ENCODE measurements at places on chromosomes 2 and 18.

DNA sequence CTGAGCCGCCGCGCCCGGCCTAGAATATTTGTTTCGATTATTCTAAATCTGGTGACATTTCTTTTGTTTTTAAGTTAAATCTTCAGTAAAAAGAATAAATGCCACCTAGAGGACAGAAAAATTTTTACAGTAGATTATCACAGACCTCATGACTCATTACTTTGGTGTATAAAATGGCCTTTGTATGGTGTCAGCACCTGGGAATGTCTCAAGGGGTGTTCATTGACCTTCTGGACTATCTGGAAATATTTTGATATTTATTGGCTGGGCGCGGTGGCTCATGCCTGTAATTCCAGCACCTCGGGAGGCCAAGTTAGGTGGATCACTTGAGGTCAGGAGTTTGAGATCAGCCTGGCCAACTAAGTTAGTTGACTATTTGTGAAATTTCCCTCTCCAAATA lies 30.3 kb upstream of the SLC30A6 start:
- no peak for DNase-seq

GRCh38 chr18:41809652-41810051 lies 145.4 kb upstream of the PIK3C3 start:
- DNase-seq, result no peak

DNA sequence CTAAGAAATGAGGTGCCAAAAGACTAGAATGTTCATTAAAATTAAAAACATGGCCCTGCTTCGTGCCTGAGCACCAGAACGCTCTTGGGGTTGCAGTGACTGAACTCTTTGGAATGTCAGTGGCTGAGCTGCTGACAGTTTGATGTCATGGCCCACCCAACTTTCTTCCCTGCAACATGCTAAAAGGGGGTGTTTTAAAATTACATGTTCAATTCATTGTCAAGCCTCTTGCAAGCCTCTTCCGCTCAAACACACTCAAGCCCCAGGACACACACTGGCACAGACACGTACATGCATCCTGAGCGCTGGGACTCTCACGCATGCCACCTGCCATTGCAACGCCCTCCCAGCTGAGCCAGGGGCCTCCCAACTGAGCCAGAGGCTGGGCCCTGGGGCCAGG lies 12.6 kb downstream of the RUFY4 start:
- DNase-seq, result peak; percentile 25

- no peak for DNase-seq
Measured at GRCh38 chr18:64994370-64994769, 756.4 kb upstream of the CDH7 start.

DNA sequence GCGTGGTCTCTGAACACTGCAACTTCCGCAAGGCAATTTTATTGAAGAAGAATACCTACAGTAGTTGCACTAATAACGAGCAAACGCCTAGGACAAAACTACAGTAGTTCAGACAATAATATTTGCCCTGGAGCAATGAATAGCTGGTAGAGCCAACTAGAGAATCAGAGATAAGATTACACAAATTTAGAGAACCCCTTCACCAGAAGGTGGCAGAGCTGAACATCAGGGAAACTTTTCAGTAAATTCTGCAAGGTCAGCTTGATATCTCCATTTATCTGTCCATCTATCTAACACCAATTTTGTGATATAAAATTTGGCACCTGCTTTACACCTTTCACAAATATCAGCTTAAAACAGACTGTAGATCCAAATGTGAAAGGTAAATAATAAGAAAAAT lies 43.8 kb downstream of the CDH19 start:
- no peak for DNase-seq

GRCh38 chr2:124254621-124255020 lies 229.5 kb downstream of the CNTNAP5 start:
- DNase-seq, result no peak

GRCh38 chr2:195561116-195561921 lies 95.7 kb upstream of the SLC39A10 start:
- DNase-seq, result no peak

DNA sequence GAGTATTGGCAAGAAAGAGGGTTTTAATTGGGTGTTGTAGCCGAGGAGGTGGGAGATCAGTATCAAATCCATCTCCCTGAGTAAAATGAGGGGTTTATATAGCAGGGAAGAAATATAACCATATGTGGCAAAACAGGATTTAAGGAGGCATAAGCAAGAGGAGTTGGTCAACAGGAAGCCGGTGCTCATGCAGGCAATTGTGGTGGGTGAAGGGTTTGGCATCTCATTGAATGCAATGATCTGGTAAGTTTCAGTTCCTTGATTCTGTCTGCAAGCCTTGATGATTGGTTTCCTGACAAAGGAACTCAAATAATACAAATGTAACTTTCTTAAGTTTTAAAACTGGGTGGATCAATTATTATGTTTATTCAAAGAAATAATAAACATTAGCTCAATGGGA lies 564.4 kb upstream of the LINC00305 start:
- no peak for DNase-seq

GRCh38 chr2:129689653-129690448 lies 289.6 kb upstream of the RAB6C start:
- DNase-seq, result no peak

DNA sequence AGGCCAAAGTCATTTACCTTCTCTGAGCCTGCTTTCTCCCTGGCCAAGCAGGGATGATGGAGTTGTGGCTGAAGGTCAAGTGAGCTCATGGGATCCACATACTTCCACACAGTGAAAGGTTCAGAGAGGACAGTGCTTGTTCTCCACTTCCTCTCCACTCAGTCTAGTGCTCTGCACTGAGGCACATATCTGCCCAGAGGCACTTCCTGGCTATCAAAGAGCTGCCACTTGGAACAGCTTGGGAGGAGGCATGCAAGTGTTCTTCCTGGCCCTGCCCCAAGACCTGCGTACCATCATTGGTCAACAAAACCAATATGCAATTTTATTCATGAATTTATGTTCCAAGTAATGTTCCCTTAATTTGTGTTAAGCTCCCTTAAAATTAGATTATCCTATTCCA lies 71.9 kb downstream of the RNF152 start:
- DNase-seq, result no peak

DNA sequence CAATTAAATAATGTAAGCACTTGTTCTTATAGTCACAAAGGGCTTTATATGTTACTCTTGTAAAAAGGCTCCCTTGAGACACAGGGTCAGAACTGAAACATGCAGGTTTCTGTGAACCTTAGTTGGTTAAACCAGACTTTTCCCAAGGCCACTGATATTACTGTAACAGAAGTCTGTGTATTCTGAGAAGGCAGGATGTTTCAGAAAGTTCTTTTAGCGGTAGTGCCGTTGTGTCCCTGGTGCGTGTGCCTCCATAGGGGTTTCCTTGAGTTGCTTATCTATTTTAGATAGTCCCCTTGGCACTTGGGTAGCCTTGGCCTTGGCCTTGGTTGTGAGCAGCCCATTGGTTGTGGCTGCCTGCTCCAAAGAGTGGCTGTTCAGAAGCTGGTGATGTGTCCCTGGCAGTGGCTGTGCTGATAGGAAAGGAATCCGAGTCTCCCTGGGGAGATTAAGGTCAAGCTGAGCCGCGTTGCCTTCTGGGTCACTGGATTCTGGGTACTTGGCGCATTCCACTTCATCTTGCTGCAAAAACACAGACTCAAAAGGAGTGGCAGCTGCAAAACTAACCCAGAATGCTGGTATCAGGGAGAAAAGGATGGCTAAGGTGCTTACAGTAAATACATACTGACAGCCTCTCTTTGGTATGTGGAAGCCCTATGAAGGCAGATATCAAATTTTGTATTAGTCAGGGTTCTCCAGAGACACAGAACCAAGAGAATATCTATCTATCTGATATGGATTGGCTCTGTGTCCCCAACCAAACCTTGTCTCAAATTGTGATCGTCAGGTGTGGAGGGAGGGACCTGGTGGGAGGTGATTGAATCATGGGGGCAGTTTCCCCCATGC lies 69.7 kb downstream of the FHOD3 start:
- DNase-seq, result no peak

GRCh38 chr18:50277942-50278341 lies 3.4 kb downstream of the MBD1 start:
- no peak for DNase-seq

GRCh38 chr2:2845267-2845666 lies 514.2 kb upstream of the MYT1L start:
- DNase-seq, result no peak

GRCh38 chr18:64806232-64806631 lies 657.3 kb upstream of the LINC00305 start:
- DNase-seq, result no peak

DNA sequence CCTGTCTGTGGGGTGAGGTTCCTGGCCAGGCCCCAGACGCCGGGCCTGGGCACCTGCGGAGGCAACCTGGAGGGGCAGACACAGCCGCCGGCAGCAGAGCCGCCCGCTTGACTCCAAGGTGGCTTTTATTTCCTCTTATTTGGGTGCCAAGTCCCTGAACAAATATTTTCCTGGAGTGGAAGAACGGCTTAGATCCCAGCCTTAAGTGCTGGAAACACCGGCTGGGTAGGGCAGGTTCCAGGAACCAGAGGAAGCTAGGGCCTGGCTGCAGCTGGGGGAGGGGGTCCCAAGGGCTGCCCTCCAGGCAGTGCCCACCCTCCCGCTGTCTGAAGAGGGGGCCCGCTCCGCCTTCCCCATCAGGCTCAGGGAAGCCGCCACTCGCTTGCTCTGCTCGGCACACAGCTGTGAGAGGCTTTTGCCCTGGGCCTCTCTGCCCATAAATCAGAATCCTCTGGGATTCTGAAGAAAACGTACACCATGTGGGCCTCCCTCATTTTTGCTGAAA lies 28.2 kb downstream of the SDC1 start:
- peak; percentile 17 for DNase-seq

- no peak for DNase-seq
Measured at GRCh38 chr2:51247252-51247805, 215.4 kb upstream of the NRXN1 start.

DNA sequence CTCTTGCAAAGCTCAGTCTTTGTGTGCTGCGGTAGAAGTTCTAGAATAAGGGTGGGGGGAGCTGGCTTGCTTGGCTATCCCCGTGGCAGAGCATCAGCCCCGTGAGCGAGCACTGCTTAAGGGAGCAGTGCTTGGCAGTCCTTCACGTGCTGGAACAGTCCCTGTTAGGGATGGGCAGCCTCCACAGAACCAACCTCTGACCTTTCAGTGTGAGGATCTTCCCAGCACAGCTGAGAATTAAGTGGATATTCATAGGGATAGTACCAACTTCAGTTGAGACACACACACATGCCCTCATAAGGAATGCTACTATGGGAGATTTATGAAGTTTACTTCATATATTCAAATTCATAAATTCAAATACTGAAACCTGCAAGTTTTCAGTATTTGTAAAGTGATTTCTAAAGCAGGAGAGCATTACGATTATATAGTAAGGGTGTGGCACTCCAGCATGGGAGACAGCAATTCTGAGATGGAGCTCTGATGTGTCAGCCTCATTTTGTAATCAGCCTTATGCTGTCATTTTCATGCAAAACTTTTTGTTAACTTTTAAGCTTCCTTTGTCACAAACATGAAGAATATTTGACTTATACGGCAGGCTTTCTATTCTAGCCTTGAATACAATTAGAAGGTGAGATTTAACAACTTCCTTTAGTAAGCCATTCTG lies 39.5 kb downstream of the ATP9B start:
- DNase-seq, result no peak

GRCh38 chr2:66283787-66284186 lies 151.1 kb upstream of the MEIS1 start:
- DNase-seq, result no peak

DNA sequence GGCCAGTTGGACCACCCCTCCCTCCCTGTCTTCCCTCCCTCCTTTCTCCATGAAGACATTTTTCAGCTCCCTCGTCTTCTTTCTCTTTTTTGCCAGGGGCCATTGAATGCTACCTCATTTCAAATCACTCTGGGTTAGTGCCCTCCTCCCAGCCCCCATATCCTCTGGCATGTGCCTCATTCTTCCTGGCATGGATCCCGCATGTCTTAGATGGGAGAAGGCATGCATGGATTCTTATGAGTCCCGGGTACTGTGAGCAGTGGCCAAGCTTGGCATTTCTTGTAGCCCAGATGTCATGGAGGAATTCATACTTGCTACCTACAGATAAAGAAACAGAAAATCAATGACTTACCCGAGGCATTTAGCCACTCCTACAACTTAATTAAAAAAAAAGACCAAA lies 9.0 kb upstream of the HAAO start:
- DNase-seq, result no peak

DNA sequence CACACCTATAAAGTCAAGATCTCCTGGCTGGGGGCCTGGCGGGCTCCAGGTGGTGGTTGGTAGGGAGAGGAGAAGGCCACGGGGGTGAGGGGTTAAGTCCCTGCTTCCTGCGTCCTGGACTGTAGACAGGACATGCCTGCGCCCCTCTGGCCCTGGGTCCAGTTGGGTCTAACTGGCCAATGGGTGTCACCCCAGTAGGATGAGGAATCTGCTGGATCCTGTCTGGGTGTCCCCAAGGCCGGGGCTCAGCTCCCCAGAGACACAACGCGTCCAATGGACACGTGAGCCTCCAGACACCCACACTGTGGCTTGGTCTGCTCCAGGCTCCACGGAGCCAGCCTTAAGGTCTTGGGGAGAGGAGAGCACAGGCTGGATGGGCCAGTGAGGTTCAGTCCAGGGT lies 19.6 kb downstream of the AQP12A start:
- DNase-seq, result no peak

- no peak for DNase-seq
Measured at GRCh38 chr18:7623681-7624080, 56.6 kb downstream of the PTPRM start.

DNA sequence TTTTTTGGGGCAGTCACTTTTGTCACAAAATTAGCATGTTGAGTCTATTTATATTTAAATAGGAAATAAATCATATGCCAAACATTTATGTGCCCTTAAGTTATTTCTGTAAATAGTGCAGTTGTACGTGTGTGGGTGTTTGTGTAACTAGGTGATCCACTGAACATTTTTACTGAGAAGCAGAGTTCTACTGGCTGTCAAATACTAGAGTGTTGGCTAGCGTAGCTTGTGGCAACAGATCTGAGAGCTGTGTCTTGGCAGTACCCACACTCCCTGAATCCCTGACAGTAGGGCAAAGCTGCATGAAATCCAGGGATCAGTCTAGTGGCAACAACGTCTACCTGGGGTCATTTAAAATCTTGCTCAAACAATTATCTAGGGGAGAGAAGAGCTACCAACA lies 273.1 kb upstream of the SLC8A1 start:
- no peak for DNase-seq

GRCh38 chr2:38484957-38485356 lies 107.9 kb upstream of the ATL2 start:
- DNase-seq, result no peak

- peak; percentile 15 for DNase-seq
Measured at GRCh38 chr2:112692495-112692911, 28.3 kb upstream of the NT5DC4 start.

- DNase-seq, result no peak
Measured at GRCh38 chr2:195044801-195045200, 612.2 kb upstream of the SLC39A10 start.

- peak; percentile 4 for DNase-seq
Measured at GRCh38 chr2:189835855-189836558, 51.8 kb downstream of the PMS1 start.

All from SHP77 (cell line).